ENCODE measurements at places on chromosomes 2 and 18.

DNA sequence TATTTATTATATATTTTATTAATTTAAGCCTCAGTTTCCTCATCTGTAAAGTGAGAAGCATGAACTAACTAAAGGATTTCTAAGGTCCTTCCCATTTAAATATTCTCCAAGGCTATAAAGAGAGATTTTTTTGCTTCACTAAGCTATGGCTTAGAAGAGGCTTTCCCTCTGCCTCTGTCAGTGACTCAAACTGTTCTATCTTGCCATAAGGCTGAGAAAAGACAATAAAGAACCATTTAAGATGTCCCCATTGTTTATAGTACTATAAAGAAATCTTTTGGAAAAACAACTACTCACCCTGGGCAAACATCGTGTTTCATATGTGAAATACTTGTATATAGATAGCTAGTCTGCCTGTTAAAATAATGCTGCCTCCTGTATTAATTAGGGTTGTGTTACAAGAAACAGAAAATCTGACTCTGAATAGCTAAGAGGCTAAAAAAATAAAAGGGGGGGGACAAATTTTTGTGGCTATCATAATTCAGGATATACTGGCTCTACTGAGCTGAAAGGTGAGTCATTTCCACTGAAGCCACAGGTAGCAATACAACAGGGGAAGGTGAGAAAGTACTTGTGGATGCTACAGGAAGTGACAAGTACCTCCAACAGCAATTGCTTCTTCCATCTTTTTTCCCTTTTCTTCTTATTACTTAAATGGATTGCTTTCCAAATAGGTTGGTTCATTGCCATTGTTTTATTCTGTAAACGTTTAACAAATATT, 25.4 kb downstream of the EPHA4 start:
- no peak for DNase-seq

GRCh38 chr2:82089518-82089917, 1785.0 kb upstream of the LRRTM1 start:
- DNase-seq, result no peak

GRCh38 chr18:49865401-49865800, 52.1 kb upstream of the ACAA2 start:
- no peak for DNase-seq

GRCh38 chr2:64646007-64646880, 7.5 kb downstream of the SERTAD2 start:
- DNase-seq, result peak; percentile 95

DNA sequence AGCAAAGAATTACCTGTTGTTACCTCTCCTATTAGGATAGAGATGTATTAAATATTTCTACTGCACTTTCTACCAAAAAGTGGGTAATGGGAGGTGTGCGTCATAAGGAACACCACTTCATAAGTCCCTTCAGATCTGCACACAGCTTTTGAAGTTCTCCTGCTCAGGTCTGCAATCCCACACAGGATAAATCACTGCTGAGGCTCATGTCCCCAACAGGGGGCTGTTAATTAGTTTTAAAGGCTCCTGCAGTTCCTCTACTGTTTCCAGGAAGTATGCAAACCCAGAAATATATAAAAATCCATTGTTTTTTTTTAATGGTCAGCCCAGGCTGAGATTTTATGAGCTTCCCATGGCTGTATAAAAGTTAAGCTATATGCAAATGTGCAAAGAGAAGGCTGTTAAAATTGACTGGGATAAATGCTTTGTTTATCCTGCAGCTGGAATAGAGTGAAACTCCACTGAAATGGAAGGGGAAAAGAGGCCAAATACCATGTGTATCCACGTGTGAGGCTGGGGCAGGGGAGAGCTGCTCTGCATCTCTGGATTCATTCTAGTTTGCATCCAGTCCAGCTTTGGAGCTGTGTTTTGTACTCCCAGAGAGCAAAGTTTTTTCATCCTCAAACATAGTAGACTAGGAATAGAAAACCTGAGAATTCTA, 903.7 kb downstream of the TDRD15 start:
- DNase-seq, result no peak

DNA sequence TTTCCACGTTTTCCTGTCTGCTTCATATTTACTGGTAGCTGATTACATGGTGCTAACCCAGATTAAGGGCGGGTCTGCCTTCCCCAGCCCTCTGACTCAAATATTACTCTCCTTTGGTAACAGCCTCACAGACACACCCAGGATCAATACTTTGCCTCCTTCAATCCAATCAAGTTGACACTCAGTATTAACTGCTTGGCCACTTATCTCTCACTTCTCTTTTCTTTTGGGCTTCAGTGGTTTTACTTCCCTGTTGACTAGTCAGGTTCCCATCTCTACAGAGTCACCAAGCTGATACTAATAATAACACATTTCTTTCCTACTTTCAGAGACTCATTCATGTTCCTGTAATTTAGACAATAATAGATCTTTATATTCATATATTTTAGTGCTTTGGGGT, 302.2 kb upstream of the MAP2 start:
- DNase-seq, result no peak

- no peak for DNase-seq
These were observed 221.1 kb downstream of the RDH14 start for GRCh38 chr2:18339326-18339725.

DNA sequence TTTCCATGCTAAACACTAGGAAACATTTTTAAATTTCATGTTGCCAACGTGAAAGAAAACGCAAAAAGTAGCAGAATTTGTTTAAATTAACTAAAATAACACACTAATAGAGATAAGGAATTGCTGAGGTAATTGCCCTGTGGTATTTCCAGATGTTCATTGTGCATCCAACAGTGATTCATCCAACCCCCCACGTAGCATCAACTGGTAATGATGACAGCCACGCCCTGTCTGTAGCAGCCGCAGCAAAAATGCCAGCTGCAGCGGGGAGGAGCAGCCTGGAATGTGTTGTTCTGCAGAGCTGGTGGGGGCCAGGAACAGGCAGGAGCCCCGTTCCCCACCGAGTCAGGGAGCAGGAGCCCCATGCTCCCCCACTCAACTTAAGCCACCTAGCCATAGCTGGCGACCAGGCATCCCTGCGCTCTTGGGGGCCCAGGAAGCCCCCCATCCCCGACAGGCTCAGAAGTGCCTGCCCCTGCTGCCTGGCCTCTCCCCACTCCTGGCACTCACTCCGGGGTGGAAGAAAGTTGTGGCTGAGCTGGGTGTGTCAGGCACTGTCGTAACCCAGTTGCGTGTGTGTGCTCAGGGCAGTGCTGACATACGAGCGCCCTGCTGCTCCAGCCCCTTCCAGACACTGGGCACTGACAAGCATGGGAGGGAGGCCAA, 695.1 kb upstream of the ACVR2A start:
- no peak for DNase-seq

- DNase-seq, result no peak
These were observed 1.9 kb downstream of the WDR12 start for GRCh38 chr2:202909394-202910192.

DNA sequence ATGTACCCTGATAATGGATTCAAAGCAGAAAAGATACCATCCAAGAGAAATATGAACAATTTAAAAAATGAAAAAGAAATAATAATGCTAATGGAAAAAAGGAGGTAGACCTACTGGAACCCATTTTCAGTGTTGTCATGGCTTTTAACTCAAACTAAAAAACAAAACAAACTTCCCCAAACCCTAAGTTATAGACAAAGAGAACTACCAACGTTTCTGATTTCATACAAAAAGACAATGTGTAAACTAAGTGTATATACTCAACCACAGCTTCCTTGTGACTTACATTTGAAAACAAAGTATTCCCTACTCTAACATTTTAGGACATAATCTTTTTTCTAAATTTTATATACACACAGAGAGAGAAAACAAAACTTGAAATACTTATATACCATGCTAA, 45.9 kb downstream of the ACVR1 start:
- DNase-seq, result no peak

GRCh38 chr2:141805302-141805701, 325.5 kb downstream of the LRP1B start:
- no peak for DNase-seq

GRCh38 chr2:203835420-203835819, 32.2 kb upstream of the CTLA4 start:
- no peak for DNase-seq

DNA sequence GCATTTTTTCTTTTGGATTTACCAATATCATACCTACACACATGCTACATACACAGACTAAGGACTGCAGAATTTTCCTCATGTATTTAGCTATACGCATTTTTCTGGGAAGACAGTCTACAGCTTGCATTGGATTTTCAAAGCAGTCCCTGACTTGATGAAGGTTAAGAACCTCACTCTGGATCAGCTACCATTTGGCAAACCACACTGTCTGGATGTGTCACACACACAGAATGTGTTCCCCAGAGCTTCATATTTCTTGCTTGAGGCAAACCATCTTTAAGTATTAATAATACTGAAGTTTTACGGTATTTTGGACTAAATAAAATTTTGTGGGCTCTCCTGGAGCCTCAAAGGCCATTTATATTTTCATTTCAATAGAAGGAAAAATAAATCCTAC, 102.3 kb downstream of the TCF4 start:
- no peak for DNase-seq

DNA sequence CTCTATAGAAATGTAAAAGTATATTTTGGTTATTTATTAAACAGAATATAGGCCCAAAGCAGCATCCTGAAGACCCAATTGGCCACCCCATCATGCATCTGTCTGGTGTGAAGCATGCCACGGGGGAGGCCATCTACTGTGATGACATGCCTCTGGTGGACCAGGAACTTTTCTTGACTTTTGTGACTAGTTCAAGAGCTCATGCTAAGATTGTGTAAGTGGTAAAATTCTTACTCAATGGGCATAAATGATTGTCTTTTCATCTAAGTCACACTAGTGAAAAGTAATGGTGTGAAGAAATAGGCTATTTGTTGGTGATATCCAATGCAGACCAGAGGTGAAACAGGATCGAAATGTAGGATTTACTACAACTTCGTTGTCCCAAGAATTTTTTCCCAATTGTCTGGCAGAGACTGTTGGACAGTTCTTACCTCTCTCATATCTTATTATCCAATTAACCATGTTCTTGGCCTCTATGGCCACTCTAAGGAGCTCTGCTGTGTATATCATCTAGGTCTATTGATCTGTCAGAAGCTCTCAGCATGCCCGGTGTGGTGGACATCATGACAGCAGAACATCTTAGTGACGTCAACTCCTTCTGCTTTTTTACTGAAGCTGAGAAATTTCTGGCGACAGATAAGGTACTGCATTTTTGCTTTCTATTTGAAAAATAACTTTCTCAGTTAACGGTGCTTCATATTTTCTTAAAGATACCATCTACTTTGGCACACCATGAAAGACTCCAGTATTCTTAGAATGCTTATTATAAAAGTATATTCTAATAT, 35.0 kb downstream of the AOX1 start:
- DNase-seq, result no peak

DNA sequence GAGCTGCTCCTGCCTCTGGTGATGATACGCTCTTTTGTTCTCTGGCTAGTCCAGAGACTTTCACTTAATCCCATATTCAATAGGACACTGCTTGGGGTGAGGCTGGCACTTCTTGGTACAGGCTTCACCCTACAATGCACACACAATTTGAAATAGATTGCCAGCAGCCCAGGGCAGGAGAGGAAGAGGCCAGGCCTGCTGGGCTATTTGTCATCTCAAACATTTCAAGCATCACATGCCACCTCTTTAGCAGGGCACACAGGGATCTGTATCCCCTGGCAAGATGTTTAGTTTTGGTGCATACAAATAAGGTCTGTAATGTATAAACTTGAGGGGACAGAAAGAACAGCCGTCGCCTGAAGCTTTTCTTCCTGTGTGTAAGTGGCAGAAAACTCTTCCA, 120.4 kb downstream of the CHST9 start:
- DNase-seq, result no peak

- DNase-seq, result no peak
These were observed 27.6 kb upstream of the LGALSL start for GRCh38 chr2:64426183-64426952.

DNA sequence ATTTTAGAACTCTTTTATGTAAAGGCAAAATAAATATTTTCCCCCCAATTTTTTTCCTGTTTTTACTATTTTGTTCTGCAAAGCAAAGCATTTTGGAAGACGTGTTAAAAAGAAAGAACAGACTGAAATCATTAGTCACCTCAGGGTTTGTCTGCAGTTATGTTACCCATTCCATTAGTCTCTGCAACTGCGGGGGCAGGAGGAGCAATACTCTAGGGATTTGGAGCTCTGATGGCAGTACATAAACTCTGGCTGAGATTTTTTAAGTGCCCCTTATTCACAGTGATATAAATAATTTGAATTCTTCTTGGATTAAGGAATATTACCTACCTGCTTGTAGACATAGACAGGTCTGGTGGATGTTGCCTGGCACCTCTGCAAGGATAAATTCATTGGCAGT, 88.0 kb upstream of the CELF4 start:
- DNase-seq, result no peak

GRCh38 chr2:8132351-8132831, 549.5 kb upstream of the ID2 start:
- DNase-seq, result no peak

DNA sequence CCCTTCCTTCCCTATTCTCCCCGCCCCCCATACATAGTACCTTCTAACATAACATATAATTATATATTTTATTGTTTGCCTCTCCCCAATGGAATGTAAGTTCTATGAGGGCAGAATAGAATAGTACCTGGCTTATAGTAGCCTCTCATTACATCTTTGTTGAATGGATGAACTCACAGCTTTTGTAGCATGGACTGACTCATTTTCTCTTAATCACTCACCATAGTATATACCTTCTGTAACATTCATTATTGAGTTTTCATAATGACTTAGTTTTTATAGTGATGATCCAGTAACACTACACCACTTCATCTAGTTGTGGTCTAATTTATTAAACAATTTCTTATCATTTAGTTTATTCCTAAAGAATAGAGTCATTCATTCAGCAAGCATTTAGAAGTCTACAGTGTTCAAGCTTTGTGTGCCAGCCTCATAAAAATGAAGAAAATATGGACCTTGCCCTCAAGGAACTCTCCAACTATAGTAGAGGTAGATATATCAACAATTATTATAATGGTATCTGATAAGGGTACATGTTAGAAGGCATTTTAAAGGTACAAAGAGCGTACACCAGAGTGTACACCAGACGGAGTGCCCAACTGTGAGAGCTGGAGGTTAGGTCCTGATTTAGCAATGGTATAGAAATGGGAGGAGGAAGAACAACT, 31.1 kb downstream of the NCOA1 start:
- DNase-seq, result no peak

- no peak for DNase-seq
These were observed 26.5 kb downstream of the CRACDL start for GRCh38 chr2:98909317-98910211.

- no peak for DNase-seq
These were observed 76.3 kb upstream of the GALNT3 start for GRCh38 chr2:165870346-165870745.

- no peak for DNase-seq
These were observed 143.8 kb downstream of the GALNT14 start for GRCh38 chr2:30994227-30995056.

- no peak for DNase-seq
These were observed 99.4 kb downstream of the NEDD4L start for GRCh38 chr18:58143386-58143785.

- DNase-seq, result no peak
These were observed 12.9 kb downstream of the SMARCAL1 start for GRCh38 chr2:216425008-216425787.

DNA sequence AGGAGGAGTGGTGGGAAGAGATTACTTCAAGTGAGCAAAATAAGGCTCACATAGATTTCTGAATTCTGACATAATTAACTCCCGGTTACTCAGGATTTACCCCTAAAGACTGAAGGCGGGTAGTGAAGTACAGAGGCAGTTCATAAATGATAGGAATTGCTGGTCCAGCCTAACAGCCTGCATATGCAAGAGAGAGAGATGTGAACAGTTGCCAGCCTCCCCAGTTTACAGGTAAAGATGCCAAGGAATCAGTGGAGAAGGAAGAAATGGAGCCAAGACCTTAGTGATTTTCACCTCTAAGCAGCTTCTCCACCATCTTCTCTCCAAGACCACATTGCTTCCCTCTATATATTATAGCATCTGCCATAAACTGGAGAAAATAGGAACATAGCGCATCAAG, 91.8 kb upstream of the THUMPD2 start:
- no peak for DNase-seq

Measured in stimulated activated CD8-positive, alpha-beta memory T cell treated with anti-CD3 and anti-CD28 coated beads, Interleukin-4, amount 100 ng/mL, for 48 hours (primary cell).